Hypothalamus (tissue), 51 donors: ENCODE measurements at places on chromosomes 2 and 18.

GRCh38 chr18:61975526-61976326, 82.9 kb upstream of the RNF152 start:
- DNase-seq = no peak

DNA sequence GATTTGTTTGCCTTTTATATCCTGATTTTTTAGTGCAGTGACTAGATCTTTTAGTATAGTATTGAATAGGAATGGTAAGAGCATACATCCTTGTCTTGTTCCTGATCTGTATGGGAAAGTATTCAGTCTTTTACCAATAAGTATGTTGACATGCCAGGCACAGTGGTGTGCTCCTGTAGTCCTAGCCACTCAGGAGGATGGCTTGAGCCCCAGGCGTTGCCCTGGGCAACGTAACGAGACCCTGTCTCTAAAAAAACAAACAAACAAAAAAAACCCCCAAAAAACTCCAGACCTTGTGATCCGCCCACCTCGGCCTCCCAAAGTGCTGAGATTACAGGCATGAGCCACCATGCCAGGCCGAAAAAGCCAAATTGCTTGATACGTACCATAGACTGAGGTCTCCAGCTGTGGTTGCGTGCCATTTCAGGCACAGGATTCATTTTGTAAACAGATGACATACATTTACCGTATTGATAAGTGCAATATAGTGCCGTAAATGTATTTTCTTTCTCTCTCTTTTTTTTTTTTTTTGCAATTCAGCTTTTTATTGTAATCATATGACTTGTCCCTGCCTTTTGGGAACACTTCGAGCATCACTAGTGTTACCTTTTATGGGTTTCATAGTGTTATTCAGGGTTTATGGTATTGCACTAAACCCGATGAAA, 18.5 kb downstream of the BIRC6 start:
- DNase-seq = no peak

GRCh38 chr18:45295388-45295787, 319.9 kb upstream of the SLC14A2 start:
- DNase-seq = no peak

GRCh38 chr2:129766374-129766993, 213.0 kb upstream of the RAB6C start:
- no peak for DNase-seq

GRCh38 chr2:120341977-120342376, 4.0 kb upstream of the INHBB start:
- DNase-seq = no peak

GRCh38 chr2:215831296-215831913, 181.9 kb downstream of the MREG start:
- no peak for DNase-seq

GRCh38 chr2:119142824-119143223, 15.7 kb downstream of the C1QL2 start:
- DNase-seq = peak; percentile 70

GRCh38 chr2:113228991-113229716, 49.6 kb downstream of the PAX8 start:
- no peak for DNase-seq

GRCh38 chr2:222653280-222653679, 2.6 kb downstream of the FARSB start:
- DNase-seq = no peak

GRCh38 chr2:8352296-8352695, 329.6 kb upstream of the ID2 start:
- no peak for DNase-seq

DNA sequence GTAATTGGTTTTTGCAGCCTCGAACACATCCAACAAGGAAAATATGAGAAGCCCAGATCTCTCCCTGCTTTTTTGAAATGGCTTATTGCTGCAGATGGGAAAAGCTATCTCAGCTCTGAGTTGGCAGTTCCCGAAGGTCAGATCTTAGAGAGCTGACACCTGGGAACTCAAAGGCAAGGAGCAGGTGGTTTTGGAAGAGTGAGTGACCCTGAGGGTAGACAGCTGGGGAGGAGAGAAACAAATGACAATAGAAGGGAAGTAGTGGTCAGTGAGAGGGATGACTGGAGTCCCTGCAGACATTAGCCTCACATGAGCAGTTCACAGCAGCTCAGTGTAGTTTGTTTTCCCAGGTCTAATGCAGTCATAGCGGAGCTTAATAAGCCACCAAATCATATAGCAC, 317.9 kb downstream of the STK39 start:
- no peak for DNase-seq

DNA sequence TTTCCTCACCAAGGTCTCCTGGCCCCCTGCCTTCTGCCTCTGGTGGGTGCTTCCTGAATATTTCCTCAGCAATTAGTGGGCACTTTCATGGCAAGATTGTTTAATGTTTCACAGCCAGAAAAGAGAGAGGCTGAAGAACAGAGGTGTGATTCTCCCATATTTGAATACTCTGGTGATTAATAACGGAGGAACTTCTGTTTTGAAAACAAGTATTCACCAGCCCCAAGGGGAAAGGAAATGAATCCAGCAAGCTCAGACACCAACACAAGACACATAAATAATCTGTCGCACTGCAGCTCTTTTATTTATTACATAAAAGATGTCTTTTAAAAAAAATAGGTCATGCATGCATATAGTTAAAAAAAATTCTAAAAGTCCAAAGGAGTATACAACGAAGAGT, 57.7 kb downstream of the MRPL35 start:
- no peak for DNase-seq

GRCh38 chr18:43705850-43706249, 428.6 kb upstream of the SYT4 start:
- DNase-seq = no peak

GRCh38 chr18:38221476-38222100, 656.0 kb upstream of the CELF4 start:
- DNase-seq = no peak

- DNase-seq = no peak
Measured at GRCh38 chr2:28381225-28382180, 11.2 kb upstream of the FOSL2 start.

DNA sequence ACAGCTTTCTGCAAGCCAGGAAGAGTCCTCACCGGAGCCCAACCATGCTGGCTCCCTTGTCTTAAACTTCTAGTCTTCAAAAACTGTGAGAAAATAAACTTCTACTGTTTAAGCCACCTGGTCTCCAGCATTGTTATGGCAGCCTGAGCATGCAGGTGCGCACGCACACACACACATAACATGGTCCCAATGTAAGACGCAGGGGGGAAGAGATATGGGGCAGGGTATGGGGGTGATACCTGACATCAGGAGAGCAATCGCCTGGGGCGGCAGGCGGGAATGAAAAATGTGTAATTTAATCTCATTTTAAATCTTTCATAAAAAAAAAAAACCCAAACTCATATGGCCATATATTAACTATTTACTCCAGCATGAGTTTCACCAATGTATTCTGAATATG, 18.0 kb downstream of the HJURP start:
- no peak for DNase-seq

GRCh38 chr2:85780316-85781012, 26.7 kb downstream of the ATOH8 start:
- no peak for DNase-seq

DNA sequence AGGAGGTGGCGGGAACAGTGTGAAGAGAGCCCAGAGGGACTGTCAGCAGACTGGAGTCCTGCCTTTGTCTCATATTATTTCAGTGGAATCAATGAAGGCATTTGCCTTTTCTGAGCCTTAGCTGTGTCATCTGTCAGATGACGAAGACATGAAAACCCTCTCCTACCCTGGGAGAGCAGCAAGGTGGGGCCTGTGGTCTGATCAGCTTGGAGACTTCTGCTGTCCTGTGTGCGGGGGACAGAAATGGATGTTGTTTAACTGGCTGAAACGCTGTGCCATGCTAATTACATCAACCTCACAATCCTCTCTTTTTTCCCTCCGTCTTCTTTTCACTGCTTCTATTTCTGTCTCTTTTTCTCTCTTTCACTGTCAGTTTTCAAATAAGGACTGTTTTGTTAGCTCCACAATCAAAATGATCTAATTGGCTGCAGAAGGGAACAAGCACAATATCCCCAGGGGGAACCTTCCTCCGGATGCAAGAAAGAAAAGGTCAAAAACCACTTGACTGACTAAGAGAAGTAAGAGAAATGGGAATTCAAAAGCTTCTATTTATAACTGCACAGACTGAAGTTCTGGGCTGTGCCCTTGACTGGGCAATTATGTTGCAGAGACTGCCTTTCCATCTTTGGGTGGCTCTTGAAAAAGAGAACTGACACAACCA, 340.1 kb downstream of the CLIP4 start:
- no peak for DNase-seq

DNA sequence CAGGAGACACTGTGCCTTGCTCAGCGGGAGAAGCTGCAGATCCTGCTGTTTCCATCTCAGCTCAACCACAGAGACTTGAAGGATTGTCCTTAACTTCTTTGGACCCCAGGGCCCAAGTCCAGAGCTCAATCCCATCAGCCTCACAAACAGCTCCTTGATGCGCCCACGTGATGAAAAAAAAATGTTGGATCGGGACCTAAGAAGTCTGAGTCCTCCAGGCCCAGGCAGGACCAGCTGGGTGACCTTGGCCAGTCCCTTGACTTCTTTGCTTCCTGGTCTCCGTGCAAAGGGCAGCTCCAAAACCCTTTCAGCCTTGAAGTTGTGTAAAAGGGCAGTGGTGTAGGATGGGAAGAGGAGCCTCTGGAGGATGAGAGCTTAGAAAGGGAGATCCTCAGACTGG, 175.5 kb downstream of the ZFP36L2 start:
- DNase-seq = no peak
